ENCODE measurements at places on chromosomes 16 and 17. TPM values are rescaled to one million over a fixed set of nuclear protein-coding genes. Genes with fewer than 3 reads are reported as not detected.

FAM171A2 gene
- 41.6 TPM for total RNA-seq

DNA sequence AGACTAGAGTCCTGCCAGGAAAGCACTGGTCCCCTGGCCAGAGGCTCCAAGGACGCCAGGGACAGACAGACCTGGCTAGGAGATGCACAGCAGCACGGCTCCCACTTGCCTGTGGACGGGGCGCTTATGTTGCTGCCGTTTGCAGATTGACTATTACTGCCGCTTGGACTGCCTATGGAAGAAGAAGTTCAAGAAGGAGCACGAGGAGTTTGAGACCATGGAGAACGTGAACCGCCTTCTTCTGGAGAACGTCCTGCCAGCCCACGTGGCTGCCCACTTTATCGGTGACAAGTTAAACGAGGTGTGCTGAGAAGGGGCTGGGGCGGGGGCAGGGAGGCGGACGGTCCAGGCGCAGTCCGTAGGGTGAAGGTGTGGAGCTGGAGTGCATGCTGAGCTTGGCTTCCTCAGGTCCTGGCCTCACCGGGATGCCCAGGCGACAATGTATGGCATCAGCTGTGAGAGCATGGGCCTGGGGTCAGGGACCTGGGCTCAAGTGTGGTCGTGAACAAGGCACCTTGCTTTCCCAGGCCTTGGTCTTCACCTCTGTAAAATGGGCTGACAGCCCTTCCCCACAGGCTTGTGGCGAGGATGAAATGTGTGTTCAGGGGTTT lies 45.6 kb downstream of the ADCY7 start:
- no peak for DNase-seq

DNA sequence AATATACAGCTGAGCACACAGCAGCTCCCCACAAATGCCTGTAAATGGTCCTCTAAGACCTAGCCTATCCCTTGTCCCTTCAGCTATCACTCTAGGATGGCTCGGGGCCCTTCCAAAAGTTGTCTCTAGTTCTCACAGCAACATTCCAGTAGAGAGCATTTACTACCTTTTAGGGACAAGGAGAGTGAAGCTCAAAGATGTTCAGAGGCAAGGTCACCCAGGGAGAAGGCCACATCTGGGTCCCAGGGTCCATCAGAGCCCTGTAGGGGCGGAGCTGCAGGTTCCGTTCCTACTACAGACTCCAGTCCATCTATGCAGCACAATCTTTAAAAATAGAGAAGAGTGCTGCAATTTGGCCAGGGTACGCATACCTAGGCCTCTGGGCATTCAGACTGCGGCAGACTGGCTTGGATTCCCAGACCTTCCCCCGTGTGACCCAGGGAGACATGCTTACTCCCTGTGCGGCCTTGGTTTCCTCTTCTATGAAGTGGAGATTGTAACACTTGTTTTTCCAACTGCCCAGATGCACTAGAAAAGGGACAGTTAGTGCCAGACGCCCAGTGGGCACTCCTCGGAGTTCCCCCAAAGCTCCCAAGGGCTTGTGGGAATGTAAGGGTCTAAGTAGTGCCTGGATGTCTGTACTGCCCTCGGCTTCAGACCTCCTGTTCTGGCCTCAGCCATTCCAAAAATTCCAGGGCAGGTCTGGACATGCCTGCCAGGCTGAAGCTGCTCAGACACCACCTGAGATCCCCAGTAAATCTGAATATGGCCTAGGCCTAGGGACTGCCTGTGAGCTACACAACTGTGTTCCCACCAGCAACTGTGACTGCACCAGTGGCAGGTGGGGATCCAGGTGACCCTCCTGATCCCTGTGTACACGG lies 2.5 kb downstream of the SLC12A4 start:
- DNase-seq: no peak

DNA sequence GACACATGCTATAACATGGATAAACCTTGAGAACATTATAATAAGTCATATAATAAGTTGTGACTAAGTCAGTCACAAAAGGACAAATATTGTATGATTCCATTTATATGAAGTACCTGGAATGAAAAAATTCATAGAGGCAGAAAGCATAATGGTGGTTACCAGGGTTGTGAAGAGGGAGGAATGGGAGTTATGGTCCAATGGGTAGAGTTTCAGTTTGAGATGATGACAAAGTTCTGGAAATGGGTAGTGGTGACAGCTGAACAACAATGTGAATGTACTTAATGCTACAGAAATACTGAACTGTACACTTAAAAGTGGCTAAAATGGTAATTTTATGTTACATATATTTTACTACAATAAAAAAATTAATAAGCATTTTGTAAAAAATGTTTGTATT lies 49.7 kb downstream of the MYO1D start:
- no peak for DNase-seq

Measured in spinal cord (tissue), 10 donors.